Activated CD4-positive, alpha-beta T cell treated with anti-CD3 and anti-CD28 coated beads for 4 hours (primary cell): ENCODE measurements at places on chromosomes 2 and 18.

DNA sequence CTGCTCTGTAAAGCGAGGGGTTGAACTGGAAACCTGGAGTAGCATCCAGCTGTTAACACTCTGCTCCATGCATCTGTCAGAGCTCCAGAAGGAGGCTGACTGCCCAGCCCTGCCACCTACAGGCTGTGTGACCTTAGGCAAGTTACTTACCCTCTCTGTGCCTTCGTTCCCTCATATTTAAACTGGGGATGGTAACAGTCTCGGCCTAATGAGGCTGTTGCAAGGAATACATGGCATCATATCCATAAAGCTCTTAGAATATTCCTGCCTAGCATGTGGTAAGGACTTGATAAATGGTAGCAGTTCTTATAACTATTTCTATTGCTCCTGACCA lies 80.6 kb downstream of the LRRFIP1 start:
- DNase-seq: no peak

- DNase-seq: no peak
These were observed 738.3 kb upstream of the HS6ST1 start for GRCh38 chr2:129056959-129057317.

DNA sequence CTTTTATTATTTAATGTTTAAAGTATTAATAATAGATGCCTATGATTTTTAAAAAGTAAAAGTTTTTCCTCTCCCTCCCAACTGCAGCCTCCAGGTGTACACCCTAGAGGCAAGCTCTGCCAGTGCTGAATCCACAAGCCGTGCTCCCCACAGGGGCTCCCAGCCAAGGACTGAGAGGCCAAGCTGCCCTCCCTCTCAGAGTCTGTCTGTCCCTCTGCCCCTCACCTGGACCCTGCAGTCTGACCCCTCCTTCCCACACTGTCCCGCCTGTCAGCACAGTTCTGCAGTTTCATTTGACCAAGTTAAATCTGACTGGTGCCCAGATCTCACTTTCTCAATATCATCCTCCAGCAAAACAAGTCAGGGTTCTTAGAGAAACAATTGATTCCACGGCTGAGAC lies 14.8 kb upstream of the PROC start:
- DNase-seq: no peak

DNA sequence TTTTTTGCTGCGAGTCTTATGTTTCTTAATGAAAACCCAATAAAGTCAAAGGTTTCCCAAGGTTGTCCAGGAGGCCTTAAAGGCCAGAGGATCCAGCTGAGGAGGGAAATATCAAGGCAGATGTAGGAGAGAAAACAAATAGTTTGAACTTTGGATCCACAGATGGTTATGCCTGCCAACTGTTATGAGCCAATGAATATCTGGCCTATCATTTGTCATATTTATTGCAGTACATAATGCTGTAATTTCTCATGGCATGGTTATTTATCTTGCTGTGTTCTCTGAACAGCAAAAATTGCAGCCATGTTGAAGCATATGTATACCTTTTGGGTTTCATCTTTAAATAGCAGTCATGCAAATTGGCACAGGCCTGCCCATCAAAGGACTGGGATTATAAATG lies 38.2 kb upstream of the CAVIN2 start:
- DNase-seq: no peak
